SK-MEL-5 (cell line): ENCODE measurements at places on chromosomes 5 and 9.

DNA sequence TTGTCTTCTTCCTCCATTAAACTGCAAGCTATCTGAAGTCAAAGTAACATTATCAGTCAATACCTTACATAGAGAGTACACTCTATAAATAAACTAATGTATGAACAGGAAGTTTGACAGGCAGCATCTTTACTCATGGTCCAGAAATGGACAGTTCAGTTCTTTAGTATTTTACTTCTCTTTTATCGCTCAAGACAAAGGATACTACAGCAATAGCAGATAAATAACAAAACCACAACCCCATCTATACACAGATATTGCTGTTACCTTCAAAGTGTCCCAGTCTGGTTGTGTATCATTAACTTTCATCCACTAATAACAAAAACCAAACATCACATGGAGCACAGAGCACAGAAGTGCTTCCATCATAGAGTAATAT, 46.4 kb downstream of the SEMA5A start:
- DNase-seq = no peak

- DNase-seq = no peak
These were observed 59.6 kb downstream of the SETX start for GRCh38 chr9:132295181-132295580.

GRCh38 chr5:169933616-169934015, 46.7 kb downstream of the INSYN2B start:
- DNase-seq = no peak

DNA sequence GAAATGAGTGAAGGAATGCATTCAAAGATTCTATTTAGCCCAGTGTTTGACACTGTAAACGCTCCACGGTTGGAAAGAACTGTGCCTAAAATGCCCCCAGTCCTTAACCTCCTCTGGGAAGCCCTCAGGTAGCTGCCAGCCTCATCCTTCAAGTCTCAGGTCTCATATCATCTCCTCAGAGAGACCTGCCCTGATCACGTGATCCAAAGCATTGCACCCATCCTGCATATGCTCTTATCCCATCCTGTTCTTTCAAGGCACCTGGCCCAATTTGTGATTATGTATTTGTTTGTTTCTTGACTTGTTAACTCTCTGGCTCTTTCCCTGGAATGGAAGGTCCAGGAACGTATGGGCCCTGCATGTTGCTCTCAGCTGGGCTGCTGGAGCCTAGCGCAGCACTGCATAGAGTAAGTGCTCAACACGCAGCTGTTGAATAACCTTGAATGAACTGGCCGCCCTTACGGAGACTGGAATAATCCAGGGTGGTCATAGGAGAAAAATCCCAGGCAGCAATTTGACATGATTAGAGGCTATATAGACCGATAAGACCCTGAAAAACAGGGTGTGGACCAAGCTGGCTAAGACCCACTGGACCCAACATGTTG, 8.7 kb downstream of the C1QTNF2 start:
- DNase-seq = no peak

DNA sequence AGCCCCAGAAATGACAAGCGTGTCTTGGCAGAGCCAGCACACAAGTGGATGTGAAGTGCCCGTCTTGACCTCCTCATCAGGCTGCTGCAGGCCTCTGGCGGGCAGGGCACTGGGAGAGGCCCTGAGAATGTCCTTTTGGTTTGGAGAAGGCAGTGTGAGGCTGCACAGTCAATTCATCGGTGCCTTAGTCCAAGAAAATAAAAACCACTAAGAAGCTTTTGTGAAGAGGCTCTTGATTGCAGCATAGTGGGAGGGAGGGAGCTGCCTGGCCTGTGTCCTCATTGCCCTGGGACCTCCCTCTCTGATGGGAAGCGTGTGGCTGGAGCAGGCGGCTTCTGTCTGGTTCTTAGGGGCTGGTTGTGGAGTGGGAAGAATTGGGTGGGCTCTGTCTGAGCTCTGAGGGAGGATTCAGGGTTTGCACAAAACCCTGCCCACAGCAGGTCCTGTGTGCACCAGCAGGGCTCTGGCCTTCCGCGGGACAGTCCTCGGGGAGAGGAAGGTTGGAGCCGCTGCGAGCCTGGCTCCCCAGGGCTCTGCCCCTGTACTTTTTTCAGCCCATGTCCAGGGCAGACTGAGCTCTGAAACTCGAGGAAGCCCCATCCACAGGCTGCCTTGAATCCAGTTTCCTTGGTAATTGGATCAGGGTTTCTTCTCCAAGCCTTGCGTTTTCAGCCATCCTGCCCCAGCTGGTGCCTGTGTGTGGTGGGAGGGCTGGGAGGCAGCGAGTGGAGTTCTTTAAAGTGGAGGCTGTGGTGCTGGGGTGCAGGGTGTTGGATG, 1.1 kb downstream of the HRCT1 start:
- no peak for DNase-seq

GRCh38 chr5:40790947-40791593, 7.1 kb downstream of the PRKAA1 start:
- DNase-seq = no peak

- DNase-seq = no peak
These were observed 517.0 kb downstream of the GADD45G start for GRCh38 chr9:90121762-90122161.

GRCh38 chr5:124521461-124522230, 224.8 kb downstream of the ZNF608 start:
- DNase-seq = no peak

DNA sequence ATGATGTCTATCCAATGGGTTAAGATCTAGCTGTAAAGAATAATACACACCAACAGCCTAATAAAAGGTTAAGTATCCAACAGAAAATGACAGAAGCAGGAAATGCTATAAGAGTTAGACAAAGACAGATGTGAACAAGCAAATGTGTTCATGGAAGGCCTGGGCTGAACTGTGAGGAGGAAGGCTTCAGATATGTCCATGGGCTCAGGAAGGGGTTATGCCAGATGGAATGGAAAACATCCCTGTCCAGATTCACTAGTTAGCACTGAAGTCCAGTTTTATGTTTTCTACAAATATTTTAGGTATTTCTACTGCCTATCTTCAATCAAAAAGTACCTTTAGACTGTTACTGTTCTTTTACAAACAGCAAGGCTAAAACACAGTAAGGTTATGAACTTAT, 27.1 kb downstream of the ERAP1 start:
- no peak for DNase-seq

DNA sequence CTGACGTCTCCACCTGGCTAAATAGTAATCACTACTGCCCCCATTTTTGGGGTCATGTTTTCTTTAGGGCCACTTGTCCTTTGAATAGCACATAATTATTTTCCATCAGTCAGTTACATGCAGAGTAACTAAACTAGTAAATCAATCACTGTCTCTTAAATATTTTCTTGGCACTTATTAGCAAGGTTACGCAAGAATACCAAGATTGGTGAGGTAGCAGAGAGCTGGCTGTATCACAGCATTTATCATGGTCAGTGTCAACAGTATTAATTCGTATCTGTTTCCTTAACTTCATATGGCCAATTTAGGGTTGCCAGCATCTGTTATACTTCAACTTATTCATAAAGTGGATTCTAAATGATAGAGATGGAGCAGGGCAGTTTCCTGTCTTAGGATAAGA, 346.8 kb upstream of the FAM174A start:
- no peak for DNase-seq

DNA sequence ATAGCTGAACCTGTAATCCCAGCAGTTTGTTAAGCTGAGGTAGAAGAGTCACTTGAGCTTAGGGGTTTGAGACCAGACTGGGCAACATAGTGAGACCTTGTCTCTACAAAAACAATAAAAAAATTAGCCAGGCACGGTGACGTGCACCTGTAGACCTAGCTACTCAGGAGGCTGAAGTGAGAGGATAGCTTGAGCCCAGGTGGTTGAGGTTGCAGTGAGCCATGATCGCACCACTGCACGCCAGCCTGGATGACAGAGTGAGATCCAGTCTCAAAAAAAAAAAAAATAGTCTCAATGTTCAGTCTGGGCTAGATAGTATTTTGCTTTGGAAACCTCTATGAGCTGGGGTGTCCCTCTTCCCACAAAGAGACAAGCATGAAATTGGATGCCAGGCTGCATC, 51.9 kb upstream of the IQGAP2 start:
- no peak for DNase-seq

GRCh38 chr5:143402017-143402552, 1.4 kb downstream of the NR3C1 start:
- no peak for DNase-seq

DNA sequence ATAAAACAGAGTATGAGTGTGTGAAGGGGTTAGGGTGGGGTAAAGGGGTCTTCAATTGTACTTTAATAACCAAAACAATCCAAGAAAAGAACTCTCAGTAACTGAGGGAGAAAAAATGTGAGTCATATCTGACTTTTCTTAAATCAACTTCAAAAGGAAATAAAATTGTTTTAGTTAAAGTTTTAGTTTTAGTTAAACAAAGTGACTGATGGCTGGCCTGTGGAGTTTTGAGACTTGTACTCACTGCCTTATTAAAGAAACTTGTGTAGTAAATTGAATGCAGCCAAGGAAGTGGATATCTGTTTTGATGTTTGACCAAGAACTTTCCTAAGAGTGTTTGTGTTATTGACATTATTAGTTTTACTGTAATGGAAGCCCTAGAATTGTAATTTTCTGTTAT, 2032.6 kb downstream of the MAT2B start:
- DNase-seq = no peak

DNA sequence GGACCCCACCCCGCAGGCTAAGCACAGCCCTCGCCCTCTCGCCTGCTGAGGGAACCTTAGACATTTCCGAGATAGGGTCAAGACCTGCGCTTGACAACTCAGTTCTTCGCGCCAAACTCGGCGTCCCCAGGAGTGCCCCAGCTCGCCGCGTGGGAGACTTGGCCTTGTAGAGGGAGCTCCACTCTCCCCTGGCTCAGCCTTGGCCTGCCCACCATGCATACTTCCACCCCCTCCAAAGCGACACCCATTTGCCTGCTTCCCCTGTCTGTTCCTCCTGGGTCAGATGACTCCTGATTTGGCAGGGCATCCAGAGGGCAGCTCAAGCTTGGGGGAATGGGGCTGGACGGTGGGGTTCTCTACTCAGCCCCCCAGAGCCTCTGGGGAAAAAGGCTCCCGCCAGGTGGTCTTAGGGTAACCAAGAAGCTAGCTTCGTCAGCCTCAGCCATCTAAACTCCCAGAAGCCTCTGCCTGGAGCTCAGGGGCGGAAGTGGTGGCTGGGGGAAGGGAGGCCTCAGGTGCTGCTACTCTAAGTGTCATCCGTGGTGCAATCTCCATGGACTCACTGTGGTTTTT, 560 bp downstream of the DOCK2 start:
- DNase-seq = no peak

DNA sequence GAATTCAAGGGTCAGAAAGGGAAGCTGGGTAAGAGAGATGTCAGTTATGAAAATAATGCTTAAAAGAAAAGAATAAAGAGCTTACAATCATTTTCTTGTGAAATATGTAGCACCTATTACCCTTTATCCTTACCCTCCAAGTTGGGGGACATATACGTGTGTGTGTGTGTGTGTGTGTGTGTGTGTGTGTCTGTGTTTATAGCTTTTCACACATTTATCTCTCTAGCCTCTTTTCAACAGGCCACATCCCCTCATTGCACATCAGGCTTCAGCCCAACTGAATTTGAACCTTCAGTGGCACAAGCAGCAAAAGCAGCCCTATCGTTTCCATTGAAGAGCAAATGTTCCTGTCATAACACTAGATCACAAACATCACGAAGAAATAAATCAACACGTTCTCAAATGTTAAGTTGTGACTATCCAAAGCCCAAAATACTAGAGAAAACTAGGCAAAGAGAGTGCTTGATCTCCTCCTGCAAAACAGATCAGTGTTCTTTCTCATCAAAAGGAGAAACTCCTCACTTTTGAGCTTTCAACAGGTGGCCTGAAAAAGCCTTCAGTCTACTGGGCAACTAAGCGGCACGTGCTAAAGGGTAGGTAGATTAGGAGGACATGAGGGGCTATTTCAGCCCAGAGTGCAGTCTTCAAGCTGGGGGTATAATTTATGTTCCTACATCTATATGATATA, 416.4 kb downstream of the EFNA5 start:
- DNase-seq = no peak

DNA sequence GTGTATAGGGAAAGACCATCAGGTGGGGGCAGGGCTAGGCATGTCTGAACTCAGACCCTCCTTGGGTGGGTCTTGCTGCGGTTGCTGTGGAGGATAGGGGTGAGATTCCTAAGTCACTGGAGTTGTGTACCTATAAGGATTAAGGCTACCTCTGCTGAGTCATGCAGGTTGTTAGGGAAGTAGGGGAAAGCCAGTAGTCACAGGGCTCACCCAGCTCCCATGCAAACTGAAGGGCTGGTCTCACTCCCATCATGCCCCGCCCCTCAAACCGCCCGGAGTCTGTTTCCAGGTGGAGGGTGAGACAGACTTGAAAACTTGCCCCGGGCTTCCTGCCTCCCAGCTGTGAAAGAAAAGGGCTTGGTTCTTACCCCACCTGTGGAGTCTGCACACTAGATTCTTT, 161.8 kb downstream of the CAVIN4 start:
- no peak for DNase-seq

- no peak for DNase-seq
These were observed 74.0 kb downstream of the MRPS27 start for GRCh38 chr5:72245951-72246532.

GRCh38 chr9:133632806-133633680, 3.1 kb upstream of the DBH start:
- no peak for DNase-seq

DNA sequence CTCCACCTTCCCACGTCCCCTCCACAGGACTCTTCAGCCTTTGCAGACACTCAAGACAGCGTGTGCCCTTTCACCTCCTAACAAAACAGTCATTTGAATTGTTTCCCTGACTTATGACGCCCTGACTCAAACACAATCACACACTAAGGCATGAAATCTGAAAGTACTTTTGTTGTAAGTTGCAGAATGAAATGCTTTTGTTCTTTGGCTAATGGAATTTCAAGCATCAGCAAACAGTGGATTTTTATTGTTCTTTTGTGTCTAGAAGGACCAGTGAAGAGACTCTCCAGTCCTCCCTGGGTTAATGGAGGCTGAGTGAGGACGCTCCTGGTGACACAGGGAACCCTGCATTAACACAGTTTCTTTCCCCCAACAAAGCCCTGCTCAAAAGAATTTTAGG, 380.1 kb downstream of the CTNND2 start:
- DNase-seq = peak; percentile 16

DNA sequence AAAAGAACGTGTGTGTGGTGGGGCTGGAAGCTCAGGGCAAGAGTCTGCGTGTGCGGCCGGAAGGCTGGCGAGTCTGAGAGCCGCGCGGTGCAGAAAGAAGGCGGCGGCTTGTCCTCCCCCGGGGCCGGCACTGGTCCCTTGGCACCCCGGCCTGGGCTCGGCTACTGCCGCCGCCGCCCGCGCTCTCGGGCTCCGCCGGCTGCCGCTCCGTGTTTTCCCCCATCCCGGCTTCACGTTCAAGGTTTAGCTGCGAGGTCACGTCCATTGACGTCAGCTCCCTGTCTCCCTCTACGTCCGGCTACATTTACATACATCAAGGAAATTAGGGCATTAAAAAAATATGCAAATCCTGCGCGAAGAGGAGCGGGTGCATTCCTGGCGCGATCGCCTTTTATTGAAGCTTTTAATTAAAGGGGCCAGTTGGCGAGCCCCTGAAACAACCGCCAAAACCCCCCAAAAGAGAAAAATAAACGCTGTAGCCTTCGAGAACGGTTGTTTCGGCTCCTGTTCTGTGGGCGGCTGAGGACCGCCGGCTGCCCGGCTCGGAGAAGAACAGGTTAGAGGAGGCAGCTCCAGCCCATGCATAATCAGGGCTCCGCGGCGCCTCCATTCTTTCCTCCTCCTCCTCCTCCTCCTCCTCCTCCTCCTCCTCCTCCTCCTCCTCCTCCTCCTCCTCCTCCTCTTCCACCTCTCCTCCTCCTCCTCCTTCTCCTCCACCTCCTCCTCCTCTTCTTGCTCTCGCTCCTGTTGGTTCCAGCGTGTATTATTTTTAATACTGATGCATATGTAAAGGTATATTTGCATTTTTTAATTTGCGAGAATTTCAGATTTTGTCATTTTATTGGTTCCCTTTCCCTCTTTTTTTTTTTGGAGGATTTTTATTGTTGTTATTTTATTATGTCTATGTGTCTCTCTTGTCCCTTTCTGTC, 207.0 kb downstream of the MEF2C start:
- DNase-seq = peak; percentile 93
